Liver (tissue), 10 donors: ENCODE measurements at places on chromosomes 12 and 14.
A peak's percentile ranks its signal among the peaks of the same experiment; 100 is the strongest.

DNA sequence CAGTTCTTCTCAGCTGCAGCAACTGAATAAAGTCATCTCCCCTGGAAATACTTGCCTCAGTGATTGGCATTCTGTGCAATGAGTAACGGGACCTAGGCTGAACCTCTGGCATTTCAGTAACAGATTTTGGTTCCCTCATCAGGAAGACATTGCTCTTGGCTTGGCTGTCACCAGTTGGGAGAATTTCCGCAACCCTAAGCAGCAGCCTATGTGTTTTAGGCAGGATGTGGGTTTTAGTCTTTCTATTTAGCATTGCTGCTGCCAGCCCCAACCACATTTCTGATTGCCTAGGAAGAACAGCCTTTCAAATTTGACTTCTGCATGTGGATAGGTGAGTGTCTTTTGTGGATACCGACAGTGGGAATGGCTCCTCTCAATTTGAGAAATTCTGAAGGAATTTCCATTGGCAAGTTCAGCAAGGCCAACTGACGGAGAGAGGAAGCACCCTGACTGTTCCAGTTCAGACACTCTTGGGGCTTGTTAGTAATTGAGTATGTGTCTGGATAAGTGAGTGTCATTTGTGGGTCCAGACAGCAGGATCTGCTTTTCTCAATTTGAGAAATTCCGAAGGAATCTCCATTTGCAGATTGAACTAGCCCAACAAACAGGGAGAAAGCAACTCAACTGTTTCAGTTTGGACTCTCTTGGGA lies 19.0 kb upstream of the CLEC2A start:
- DNase-seq, result no peak

GRCh38 chr14:61140872-61141271 lies 140.3 kb downstream of the TMEM30B start:
- no peak for DNase-seq

- DNase-seq, result peak; percentile 53
These were observed 58.7 kb upstream of the NCOR2 start for GRCh38 chr12:124625867-124626675.

GRCh38 chr12:1575408-1576401 lies 18.7 kb downstream of the FBXL14 start:
- no peak for DNase-seq

- no peak for DNase-seq
These were observed 75.5 kb downstream of the FBXL14 start for GRCh38 chr12:1518591-1519516.

GRCh38 chr14:45253070-45253753 lies at the start of gene MIS18BP1:
MIS18BP1 (minus strand) TSS chr14:45253202; CDS start chr14:45247286, 5,916 bp downstream.
- DNase-seq, result peak; percentile 95

GRCh38 chr12:49909826-49910225 lies 6.1 kb upstream of the FAIM2 start:
- DNase-seq, result no peak

DNA sequence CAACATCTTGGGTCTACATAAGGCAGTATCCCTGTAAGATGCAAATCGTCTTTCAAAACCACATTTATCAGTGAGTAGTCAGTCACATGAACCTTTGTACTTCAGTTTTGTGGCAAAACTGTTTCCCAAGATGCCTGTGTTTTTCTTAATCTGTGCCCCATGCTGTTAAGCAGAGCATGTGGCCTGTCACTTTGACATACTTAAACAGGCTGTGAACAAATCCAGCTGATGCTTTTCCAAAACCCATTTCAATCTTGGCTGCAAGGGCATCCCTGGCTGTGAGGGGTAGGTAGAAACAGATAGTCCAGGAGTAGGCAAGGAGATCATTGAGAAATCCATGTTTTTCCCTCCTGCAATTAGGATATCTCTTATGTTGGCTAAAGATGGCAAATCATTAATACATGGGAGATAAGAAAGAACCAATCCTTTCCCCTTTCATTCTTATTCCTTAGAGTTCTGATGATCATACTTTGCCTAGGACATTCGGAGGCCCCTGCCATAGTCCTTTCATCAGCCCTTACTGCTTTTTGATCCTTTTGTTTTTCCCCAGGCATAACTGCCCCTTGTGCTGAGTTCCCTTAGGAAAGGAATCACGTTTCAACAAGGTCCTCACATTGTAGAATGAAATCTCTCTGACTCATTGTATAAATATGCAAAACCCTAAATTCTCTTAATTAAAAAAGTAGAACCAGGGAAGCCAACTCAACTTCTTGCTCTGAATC lies 121.1 kb upstream of the EEA1 start:
- no peak for DNase-seq

GRCh38 chr12:97321621-97322020 lies 141.0 kb upstream of the RMST start:
- DNase-seq, result no peak

- no peak for DNase-seq
These were observed 136.5 kb downstream of the FBXL14 start for GRCh38 chr12:1457901-1458300.

GRCh38 chr12:121038861-121039668 lies at the start of gene OASL:
OASL (minus strand) TSS chr12:121039246; CDS start chr12:121038971, 275 bp downstream.
- DNase-seq, result no peak

GRCh38 chr12:52632656-52633055 lies 14.3 kb upstream of the KRT73 start:
- no peak for DNase-seq

- no peak for DNase-seq
These were observed 74.5 kb downstream of the ETV6 start for GRCh38 chr12:11723993-11724392.

DNA sequence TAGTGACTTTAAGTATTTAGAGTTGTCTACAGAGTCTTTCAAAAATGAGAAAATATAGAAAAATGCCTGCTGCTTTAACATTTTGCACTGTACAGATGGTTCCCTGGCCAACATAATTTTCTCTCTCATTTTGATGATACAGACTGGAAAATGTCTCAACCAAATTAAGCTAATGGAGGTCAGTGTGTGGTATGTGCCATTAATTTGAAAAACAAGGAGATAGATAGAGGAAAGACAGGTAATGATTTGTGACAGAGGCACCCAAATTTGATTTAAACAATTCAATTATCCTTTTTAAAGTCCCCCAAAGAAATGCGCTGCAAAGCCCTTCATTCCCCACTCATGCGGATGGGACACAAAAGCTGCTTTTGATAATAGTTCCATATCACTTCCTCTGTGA lies 140.0 kb downstream of the ASCL1 start:
- no peak for DNase-seq

DNA sequence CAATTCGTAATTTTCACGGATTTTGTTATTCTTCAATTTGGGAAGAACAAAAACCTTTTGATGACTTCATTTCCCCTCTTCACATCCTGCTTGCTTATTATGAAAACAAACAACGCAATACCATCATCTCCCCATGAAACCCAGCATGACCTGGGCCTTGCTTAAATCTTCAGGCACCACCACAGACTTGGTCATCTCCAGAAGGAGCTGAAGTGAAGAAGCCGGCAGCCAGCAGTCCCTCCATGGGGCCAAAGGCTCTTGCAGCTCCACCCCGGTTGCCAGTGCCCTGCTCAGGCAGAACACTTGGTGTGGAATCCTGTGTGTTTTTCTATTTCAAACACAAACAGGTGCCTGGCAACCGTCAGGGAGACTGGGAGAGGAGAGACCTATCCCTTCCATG lies 982.9 kb upstream of the TMEM132C start:
- no peak for DNase-seq

- no peak for DNase-seq
These were observed 156.0 kb downstream of the EGLN3 start for GRCh38 chr14:33794791-33795305.

DNA sequence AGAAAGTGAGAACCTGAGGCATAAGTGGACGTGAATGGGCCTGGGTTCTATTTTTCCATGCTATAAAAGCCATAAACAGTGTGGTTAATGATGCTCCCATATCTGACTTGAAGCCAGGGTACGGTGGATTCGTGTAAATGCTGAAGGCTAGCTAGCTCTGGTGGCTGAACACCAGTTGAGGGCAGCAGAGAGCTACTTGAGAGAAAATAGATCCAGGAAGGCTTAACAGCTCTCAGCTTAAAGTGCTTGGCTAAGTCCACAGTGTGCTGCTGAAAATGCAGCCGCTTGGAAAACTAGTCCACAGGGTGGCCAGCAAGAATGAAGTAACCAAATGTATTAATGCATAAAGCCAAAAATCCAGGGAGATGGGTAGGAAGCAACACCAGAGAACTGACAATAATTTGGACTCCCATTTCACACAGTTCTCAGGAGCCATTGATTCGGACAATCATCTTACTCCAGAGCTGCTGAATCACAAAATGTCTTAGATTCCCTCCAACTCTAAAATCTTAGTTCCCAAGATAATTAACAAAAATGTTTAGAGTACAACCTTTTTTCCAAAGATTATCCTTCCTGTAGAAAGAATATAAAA lies 15.0 kb upstream of the FOXG1 start:
- DNase-seq, result no peak

DNA sequence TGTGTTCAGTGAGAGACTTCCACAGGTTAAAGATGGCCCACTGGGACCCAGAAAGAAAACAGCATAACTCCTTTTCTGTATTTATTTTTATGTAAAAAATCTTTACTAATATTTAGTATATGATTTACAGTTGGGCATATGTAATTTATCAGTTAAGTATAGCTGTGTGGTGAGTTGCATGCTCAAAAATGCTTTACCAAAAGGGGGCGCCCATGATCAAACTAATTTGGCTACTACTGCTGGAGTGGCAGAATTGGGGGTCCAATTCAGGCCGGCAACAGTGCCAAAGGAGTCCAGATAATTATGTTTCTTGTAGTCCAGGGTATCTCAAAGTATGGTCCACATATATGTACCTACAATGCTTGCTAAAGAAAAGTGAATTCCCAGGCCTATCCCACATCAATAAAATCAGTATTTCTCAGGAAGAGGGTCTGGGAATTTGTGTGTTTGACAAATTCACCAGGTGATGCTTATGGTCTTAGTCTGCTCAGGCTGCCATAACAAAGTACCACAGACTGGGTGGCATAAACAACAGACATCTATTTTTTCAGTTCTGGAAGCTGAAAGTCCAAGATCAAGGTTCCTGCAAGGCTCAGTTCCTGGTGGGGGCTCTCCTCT lies 152.0 kb downstream of the KTN1 start:
- DNase-seq, result peak; percentile 59

GRCh38 chr12:8596561-8596960 lies 16.1 kb downstream of the AICDA start:
- no peak for DNase-seq

GRCh38 chr14:100864960-100865681 lies 38.4 kb downstream of the RTL1 start:
- no peak for DNase-seq

DNA sequence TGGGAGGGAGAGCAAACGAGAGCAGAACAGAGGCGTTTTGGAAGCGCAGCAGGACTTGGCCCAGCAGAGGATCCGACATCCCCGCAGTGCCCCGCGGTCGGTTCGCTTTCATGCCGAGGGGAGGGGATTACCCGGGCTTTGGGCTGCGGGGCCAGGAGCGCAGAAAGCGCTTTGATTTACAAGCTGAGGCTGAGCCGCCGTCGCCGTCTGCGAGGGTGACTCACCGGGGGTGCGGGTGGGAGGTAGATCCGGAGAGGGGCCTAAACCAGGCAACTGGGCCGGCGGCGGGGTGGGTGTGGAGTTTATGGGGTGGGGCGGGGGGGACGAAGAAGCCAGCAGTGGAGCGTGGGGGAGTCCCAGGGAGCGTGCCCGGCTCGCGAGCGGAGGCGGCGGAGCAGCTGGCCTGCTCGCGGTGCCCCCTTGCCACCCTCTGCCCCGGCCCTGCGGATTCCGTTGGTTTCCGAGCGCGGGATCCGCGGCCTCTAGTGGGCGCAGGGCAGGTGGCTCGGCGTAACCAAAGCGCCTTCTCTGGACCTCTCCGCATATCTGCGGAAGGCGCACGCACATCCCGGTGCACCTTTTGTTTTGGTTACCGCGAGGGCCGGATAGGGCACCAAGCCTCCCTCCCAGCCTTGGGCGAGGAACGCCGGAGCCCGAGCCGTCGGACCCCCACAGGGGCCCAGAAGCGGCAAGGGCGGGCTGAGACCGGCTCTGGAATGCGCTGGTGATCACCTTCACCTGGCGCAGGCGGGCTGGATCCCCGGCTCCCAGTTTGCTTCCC lies 2.6 kb downstream of the SIX4 start:
- peak; percentile 36 for DNase-seq

- no peak for DNase-seq
These were observed 34.8 kb downstream of the TIMELESS start for GRCh38 chr12:56414401-56414800.

- no peak for DNase-seq
These were observed 82.0 kb downstream of the SLC16A7 start for GRCh38 chr12:59677857-59678256.

DNA sequence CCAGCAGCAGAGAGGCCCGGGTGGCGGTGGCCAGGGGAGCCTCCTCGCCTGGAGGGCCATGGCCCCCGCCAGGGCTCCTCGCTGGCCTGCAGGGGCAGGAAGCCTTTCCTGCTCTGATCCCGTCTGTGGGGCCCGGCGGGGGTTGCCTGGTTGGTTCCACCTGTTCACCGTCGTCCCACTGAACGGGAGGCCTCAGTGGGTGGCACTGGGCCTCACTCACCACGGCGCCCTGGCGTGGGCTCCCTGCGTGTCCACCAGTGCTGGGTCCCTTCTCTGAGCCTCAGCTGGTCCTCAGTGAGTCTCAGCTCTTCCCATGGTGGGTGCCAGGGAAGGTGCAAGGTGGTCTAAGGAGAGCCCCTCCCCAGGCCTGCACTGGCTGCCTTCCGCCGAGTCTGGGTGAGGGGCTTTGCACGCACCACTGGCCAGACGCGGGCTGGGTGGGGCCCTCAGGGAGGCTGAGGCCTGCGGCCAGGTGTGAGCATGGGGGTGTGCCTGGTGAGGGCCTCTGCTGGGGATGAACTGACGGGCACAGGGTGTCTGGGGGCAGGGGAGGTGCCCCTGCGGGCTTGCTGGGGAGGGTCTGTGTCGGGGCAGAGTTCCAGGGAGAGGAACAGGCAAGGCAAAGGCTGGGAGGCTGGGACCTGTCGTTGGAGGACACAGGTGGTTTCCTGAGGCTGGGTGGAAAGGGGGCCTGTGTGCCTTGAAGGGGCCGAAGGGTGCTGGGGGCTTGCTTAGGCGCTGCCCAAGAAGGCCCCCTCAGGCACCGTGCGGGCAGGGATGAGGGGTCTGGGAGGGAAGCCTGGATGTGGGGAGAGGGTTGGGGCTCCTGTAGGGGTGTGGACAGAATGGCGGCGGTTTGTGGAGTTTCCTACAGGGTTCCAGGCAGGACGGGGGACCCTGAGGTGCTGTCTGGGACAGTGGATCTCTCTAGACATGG lies 339.8 kb downstream of the TMEM121 start:
- no peak for DNase-seq

- no peak for DNase-seq
These were observed 15.5 kb downstream of the BCL11B start for GRCh38 chr14:99256483-99256874.

DNA sequence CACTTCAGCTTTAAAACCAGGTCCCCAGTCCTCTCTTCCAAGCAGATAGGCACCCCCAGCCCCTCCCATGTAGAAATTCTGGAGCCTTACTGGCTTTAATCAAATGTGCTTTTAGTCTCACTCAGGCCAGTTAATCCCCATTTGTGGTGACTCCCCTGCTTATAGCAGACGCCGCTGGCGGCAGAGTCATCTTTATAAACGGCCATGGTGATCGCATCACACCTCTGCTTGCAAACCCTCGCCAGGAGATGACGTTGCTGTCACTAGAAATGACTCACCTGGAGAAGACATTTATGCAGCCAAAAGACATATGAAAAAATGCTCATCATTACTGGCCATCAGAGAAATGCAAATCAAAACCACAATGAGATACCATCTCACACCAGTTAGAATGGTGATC lies 369.3 kb downstream of the VRK1 start:
- DNase-seq, result no peak
